Heart left ventricle (tissue), 16 donors: ENCODE measurements at places on chromosomes 7 and 10. TPM values are rescaled to one million over a fixed set of nuclear protein-coding genes. Genes with fewer than 3 reads are reported as not detected.

ZNF853 gene
- total RNA-seq: 15.7 TPM

OR2A5 gene
- total RNA-seq: not detected

PARP12 gene
- 65.9 TPM for total RNA-seq

MARVELD1 gene
- 7.0 TPM for total RNA-seq

SLC16A9 gene
- 0.23 TPM for total RNA-seq

CYP3A5 gene
- total RNA-seq: not detected

ENTPD1 gene
- total RNA-seq: 6.7 TPM

VSTM2A gene
- not detected for total RNA-seq

NKX2-3 gene
- total RNA-seq: not detected
